ENCODE measurements at places on chromosomes 2 and 18.

DNA sequence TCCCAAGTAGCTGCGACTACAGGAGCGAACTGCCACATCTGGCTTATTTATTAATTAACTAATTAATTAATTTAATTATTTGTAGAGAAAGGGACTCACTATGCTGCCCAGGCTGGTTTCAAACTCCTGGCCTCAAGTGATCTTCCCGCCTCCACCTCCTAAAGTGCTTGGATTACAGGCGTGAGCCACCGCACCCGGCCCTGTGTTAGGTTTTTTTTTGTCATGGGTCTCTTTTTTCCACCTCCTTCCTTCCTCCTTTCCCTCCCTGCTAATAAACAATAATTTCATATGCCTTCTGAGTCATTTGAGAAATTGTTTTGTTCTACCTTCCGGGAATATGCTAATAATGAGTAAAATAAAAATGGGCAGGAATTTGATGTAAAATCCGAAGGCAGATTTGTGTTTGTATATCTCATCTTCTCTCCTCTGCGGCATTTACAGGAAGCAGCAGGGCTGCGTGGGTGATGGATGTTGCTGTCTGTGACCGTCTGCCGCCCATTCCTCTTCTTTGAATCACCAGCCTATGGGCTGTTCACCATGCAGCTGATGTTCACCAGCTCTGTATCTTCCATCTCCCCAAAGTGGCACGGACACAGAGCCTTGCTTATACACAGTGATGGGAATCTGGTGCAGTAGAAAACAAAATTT is 89.9 kb downstream of the ACSL3 start:
- DNase-seq: no peak

GRCh38 chr2:156536534-156536933 is 100.4 kb downstream of the GPD2 start:
- DNase-seq: no peak

DNA sequence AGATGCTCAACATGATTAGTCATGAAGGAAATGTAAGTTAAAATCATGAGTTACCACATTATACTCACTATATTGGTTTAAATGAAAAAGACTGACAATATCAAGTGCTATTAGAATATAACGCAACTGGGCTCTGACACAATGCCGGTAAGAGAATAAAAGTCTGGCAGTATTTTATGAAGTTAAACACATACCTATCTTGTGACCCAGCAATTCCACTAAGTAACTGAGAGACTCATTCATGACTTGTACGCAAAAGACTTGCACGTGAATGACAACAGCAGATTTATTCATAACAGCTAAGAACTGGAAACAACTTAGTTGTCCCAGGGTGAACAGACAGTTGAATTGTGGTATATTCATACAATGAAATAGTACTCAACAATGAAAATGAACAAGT is 342.1 kb downstream of the SLC4A3 start:
- no peak for DNase-seq

DNA sequence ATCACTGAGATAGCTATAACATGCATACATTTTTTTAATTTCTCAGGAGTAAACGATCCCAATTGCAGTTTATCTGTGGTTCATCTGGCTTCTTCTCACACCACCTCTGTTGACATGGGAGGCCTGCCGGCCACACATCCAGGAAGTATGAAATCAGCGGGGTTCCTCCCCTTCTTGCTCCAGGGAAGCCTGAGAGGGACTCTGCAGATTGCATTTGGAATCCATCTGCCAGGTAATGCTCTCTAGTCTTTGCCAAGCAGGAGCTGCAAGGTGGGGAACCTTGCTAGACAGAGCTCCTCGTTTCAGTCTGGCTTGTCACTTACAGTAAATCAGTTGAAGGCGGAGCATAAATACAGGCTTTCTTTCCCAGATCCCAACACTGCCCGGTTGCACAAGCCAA is 49.9 kb downstream of the SOX11 start:
- DNase-seq: no peak

- DNase-seq: peak; percentile 27
Observed at GRCh38 chr2:12106440-12107080, 360.1 kb downstream of the LPIN1 start.

GRCh38 chr2:111048856-111049768 is 71.6 kb upstream of the BCL2L11 start:
- no peak for DNase-seq

GRCh38 chr2:83368916-83369315 is 1090.2 kb downstream of the SUCLG1 start:
- DNase-seq: no peak

GRCh38 chr18:79991494-79991893 is 3.1 kb upstream of the TXNL4A start:
- no peak for DNase-seq

DNA sequence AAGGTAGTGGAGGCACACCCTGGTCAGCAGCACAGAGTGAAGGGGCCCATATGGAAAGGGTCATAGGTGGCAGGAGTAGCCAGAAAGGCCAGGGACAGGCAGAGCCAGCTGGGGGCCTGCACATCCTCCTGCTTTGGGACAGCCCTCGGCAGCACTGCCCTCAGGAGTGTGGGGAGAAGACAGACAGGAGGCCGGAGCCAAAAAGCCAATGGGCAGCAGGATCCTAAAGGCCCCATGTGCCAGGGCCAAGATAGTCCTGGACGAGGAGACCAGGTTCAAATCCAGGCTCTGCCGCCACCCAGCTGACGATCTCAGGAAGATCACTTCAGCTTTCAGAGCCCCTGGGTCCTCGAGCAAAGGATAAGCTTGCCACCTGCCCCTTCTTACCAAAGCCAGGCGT is 220.1 kb downstream of the TMEM163 start:
- no peak for DNase-seq

DNA sequence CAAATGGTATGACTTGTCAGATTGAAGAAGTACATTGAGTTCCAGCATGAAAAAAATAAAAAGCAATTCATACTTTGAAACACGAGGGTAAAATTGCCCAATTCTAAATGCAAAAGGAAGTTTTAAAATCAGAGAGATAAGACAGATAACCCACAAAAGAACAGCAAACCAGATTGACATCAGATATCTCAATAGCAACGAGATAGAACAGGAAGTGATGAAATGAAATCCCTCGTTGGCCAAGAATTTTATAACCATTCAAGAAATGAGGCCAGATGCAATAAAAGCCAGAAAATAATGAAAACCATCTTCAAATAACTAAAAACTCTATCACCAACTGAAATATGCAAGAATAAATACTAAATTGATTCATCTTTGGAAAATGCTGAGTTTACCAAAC is 172.8 kb downstream of the CD226 start:
- peak; percentile 68 for DNase-seq

- no peak for DNase-seq
Observed at GRCh38 chr2:112790305-112790704, 6.0 kb upstream of the IL1A start.

DNA sequence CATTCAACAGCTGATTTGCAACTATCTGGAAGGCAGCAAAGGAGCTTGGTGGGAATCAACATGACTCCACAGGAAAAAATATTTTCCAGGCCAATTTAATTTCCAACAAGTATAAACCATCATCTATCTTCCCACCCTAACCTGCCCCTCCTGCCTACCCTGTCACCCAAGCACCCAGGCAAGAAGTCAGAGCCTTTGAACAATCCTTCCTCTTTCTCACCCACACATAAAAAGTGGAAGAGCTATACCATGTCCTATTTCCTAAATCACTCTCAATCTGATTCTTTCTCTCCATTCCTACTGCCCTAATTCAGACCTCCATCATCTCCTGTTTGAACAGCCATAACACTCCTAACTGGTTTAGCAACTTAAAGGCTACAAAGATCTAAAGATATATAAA is 12.7 kb downstream of the SPIRE1 start:
- DNase-seq: peak; percentile 26

DNA sequence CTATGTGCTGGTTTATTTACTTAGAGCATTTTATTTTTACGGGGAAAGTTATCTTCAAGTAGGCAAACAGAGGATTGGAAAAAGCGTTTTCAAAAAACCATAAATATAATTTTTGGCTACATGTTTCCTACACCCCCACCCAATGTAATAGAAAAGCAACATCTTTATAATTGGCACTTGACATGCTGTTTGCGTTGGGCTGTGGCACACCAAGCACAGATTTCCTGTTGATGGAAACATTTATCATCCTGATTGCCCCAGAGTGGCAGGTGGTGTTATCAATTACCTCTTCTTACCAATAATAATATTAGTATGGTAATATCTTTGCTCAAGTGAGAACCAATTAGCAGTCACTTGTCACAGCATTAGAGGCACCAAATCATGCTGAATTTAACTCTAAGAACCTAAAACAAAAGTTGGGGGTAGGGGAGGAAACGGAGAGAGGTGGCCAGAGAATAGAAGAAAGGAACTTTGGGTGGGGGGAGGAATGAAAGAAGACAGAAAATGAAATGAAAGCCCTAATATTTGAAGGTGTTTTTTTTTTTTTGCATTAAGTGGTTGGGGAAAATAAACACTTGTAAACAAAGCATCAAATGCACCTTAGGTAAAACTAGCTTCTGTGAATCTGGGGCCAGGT is 3.8 kb upstream of the SALL3 start:
- no peak for DNase-seq

GRCh38 chr2:44895061-44895460 is 46.4 kb upstream of the SIX3 start:
- DNase-seq: no peak

GRCh38 chr2:170586571-170587095 is 128.5 kb upstream of the SP5 start:
- no peak for DNase-seq

DNA sequence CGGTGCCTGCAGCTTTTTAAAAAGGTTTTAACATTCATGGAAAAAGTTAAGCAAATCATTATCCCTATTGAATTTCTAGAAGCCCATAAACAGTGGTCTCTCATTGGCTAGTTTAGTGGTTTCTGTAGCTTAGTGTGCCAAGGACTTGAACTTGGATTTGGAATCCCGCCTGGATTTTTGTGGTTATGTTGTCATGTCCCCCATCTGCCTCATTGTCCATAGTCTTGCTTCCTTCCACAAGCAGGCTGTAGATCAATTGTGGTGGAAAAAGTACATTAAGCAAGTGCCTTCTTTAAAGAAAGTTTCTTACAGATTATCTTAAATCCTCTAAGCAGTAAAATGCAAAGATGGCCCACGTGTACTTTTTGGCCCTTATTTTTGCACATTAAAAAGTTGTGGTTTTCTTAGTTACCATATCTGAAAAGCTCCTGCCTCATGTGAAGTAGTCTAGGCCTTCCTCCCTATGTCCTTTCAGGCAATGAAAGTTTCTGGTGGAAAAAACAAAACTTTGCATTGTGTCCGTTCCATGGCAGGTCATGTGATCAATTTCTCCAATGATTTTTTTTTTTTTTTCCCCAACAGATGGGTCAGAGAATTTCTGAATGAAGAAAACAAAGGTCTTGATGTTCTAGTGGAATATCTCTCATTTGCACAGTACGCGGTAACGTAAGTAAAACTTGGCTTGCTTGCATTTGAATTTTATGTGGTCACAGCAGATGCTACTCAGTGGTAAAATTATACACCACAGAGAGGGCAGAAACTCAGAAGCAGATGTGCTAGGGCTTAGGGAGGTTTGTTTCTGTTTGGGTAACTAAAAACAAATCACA is 158.9 kb downstream of the PRPF40A start:
- DNase-seq: no peak

Data from Kasumi-1 (cell line).